Stimulated activated CD8-positive, alpha-beta memory T cell treated with anti-CD3 and anti-CD28 coated beads, Interleukin-15, amount 100 ng/mL, for 4 hours (primary cell): ENCODE measurements at places on chromosomes 3 and 15.

- no peak for DNase-seq
Measured at GRCh38 chr3:159169828-159170227, 368.0 kb downstream of the MFSD1 start.

GRCh38 chr15:69518806-69519205 lies 66.2 kb downstream of the RPLP1 start:
- no peak for DNase-seq

- DNase-seq: no peak
Measured at GRCh38 chr15:77012868-77013267, 17.9 kb downstream of the PSTPIP1 start.

GRCh38 chr15:40244961-40245523 lies 6.2 kb downstream of the PAK6 start:
- DNase-seq: no peak

- DNase-seq: no peak
Measured at GRCh38 chr15:88057836-88058235, 198.7 kb downstream of the NTRK3 start.

- DNase-seq: no peak
Measured at GRCh38 chr3:156311431-156311830, 191.1 kb downstream of the KCNAB1 start.

GRCh38 chr3:52218454-52218853 lies 7.0 kb downstream of the TLR9 start:
- DNase-seq: no peak

GRCh38 chr3:178120367-178120766 lies 415.9 kb upstream of the KCNMB2 start:
- no peak for DNase-seq

- no peak for DNase-seq
Measured at GRCh38 chr3:123025642-123026521, 1.7 kb downstream of the SEMA5B start.

- DNase-seq: no peak
Measured at GRCh38 chr3:190645932-190646460, 132.1 kb downstream of the IL1RAP start.

DNA sequence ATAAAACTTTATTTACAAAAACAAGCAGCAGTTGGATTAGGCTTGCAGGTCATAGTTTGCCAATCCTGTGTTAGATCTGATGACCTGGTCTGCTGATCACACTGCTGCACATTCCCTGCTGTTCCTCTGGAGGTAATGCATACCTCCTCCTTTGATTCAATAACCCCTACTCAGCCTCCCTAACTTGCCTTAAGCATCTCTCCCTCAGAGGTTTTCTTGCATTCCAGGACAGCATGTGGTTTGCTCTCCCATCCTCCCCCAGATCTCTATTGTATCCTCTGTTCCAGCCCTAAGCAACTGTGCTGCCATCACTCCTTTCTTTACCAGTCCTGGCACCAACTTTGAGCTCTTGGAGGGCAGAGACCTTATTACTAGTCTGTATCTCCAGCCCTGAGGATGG lies 63.4 kb downstream of the CACNA2D3 start:
- no peak for DNase-seq

- no peak for DNase-seq
Measured at GRCh38 chr3:37308247-37308646, 133.9 kb upstream of the LRRFIP2 start.
